Endodermal cell (in vitro differentiated cells): ENCODE measurements at places on chromosomes 5 and 9. TPM values are rescaled to one million over a fixed set of nuclear protein-coding genes. Genes with fewer than 3 reads are reported as not detected.

RUSC2 gene
- total RNA-seq = 17.2 to 25.5 TPM (median 21.0 TPM) in 3 replicates

PPP1R2B gene
- not detected in 3 replicates for total RNA-seq

BARX1 gene
- total RNA-seq = 0.25 and 0.35 TPM in 2 replicates

- DNase-seq = no peak
These were observed 71.8 kb downstream of the GALNT10 start for GRCh38 chr5:154262342-154262741.

DNA sequence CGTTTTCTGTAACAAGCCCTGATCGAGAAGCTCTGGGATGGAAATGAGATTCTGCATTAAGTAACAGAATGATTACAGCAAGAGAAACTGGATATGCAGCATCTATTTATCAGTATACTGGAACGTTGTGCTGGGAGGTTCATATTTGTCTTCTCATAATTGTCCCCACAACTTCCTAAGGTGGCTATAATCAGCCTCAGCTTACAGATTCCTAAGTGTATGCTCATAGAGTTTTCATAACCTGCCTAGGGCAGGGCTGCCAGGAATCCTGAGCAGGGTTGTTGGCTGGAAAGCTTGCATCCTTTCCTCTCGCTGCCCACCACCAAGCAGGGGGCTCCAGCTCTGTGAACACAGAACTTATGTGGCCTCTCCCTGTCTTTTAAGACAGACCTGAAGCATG lies 70.2 kb downstream of the FNBP1 start:
- DNase-seq = no peak

DNA sequence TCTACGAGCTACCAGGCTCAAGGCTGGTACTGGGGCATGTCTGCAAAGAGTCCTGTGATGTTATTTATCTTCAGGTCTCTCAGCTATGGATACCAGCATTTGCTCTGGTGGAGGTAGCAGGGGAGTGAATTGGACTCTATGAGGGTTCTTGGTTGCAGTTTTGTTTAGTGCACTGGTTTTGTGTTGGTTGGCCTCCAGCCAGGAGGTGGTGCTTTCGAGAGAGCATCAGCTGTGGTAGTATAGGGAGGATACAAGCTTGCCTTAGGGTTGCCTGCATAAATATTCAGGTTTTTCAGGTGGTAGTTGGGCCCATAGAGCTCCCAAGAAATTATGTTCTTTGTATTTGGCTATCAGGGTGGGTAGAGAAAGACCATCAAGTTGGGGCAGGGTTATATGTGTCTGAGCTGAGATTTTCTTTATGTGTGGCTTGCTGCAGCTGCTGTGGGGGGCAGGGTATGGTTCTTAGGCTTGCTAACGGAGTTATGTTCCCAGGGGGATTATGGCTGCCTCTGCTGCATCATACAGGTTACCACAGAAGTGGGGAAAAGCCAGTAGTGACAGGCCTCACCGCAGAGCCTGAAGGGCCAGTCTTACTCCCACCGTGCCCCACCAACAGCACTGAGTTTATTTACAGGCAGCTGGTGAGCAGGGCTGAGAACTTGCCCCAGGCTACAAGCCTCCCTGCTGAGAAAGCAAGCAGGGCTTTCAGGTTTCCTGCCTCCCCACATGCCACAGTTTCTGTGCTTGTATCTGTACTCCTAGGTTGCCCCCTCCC lies 9.7 kb upstream of the RIOK2 start:
- peak; percentile 62 for DNase-seq

- no peak for DNase-seq
These were observed 113.4 kb downstream of the PAPPA start for GRCh38 chr9:116267021-116267420.

- no peak for DNase-seq
These were observed 1.1 kb upstream of the SPIN1 start for GRCh38 chr9:88387036-88387551.

- DNase-seq = no peak
These were observed 39.2 kb downstream of the ADAMTS19 start for GRCh38 chr5:129499208-129499852.

DNA sequence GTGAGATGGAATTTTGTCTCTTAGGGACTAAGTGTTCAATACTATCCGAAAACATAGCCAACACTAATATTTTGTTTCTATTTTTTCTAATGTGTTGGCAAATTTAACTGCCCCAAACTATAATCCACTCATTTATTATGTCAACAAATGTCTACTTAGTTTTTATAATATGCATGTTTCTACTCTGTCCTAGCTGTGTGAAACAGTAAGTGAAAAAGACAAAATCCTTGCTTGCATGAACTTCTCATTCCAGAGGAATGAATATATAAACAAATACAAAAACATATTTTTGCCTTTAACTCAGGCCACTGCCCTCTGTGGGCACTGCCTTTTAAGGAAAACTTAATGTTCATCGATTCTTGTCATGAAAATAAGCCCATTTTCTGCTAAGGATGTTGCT lies 1275.4 kb upstream of the CDH18 start:
- no peak for DNase-seq

- DNase-seq = no peak
These were observed 180.2 kb downstream of the ADCY2 start for GRCh38 chr5:7576023-7576715.
